NAMALWA (cell line): ENCODE measurements at places on chromosomes 3 and 15.
A peak's percentile ranks its signal among the peaks of the same experiment; 100 is the strongest.

GRCh38 chr3:133383175-133383574 is 16.7 kb upstream of the BFSP2 start:
- no peak for DNase-seq

DNA sequence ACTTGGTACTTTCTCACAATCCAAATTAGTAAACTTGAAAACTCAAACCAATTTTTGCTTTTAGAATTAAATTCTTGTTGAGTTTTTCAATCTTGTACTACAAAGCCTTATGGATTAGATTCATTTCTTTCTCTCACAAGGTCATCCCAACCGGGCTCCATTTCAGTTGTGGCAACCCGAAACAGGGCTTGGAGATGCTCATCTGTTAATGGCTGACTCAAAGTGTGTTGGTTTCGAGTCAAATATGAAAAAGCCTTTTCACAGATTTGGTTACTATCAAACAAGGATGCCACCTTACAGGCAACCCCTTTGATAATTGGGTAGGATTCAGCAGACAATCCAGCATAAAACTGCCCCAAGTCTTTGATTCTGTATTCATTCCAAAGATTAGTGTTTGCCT is 1.8 kb downstream of the EPM2AIP1 start:
- DNase-seq = peak; percentile 27

GRCh38 chr3:108300103-108300849 is 3.9 kb downstream of the HHLA2 start:
- DNase-seq = no peak

DNA sequence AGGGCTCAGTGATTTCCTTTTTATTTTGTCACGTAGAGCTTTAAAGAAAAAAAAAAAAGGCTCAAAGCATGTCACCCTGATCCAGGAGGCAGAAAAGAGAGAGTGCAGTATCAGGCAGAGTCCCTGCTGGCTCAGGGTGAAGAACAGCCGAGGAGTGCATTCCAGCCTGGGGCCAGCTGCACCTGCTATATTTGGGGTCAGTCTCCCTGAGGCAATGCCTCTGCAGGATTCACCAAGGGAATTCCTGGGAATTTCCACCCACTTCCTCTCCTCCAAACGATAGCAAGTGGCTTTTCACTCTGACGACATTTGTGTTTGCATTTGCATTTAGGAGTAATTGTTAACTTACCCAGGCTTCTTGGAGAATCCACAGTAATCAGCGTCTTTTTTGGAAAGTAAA is 202.9 kb upstream of the CTNNB1 start:
- no peak for DNase-seq

DNA sequence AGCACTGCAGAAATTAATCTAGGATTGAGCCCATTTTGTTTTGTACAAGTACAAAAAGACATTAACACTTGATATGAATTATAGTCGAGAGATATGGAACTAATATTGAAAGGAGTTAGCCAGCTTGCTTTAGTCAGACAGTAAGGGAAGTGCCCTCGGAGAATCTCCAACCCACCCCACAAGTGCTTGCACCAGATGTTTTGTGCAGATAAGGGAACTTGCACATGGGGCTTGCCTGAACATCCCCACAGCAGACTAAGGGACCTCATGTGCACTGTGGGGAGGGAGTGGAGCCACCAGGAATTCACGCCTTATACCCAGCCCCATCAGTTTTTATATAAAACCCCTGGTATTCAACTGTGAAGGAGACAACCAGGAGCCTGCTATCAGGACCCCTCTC is 122.3 kb downstream of the EFHB start:
- DNase-seq = no peak

DNA sequence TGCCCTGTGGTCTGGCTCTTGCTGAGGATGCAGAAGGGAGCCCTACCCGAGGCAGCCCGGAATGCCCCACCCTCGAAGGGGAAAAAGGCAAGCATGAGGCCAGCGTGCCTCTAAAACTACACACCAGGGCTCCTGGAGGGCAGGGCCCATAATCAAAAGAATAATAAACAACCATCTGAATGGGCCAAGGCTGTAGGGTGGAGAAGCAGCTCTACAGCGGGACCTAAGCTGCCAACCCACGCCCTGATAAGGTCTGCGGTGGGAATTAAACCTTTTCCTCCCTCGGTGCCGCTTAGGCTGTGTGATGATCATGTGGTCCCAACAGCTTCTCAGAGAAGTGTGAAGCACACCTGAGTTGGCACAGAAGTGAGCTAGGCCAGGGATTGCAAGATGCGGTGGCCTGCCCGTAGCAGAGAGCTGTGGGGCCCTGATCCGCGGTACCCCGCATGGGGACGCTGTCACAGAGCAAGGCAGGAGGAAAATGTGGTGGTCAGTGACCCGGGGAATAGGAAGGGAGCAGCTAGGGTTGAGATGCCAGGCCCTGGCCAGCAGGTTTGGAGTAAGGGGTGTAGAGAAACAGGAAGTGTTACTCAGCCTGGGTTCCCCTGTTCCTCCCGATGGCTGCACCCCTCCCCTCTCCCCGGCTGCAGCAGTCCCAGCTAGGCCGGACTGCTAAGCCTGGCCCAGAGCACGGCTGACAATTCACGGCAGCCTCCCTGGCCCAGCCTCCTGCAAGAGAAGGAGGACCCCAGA is 1.1 kb upstream of the C15orf62 start:
- peak; percentile 40 for DNase-seq

DNA sequence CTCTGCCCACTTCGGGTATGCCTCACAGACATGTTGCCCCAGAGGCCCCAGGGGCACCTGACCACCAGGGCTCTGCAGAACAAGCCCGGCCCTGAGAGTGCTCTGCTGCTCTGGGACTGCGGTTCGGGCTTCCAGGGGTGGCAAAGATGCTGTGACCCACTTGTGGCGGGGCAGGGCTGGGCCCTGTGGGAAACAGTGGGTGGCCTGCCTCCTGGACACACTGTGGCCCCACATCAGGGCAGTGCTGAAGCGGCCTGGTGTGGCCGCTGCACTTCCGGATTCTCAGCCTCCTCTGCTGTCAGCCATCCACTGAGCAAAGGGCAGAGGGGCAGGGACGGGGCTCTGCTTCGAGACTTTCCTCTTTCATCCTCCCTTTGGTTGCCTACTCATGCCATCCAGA is 26.5 kb upstream of the PLXND1 start:
- no peak for DNase-seq

DNA sequence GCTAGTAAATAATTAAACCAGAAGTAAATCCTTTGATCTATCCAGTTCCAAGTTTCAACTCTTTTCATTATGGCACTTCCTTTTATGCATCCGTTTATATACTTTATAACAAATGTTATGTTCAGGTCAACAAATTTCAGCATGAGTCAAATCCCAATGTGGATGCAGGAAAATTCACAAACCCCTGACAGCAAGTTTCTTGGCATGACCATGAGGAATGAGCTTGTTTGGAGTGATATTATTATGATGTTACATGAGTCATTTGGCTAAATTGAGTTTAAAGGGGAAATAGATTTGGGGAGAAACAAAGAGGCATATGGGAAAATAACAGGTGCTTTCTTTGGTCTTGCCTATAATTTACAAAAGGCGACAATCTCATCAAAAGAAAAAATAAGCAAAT is 32.1 kb upstream of the KCNMB2 start:
- no peak for DNase-seq

GRCh38 chr3:136728473-136728872 is 23.7 kb downstream of the STAG1 start:
- DNase-seq = no peak

DNA sequence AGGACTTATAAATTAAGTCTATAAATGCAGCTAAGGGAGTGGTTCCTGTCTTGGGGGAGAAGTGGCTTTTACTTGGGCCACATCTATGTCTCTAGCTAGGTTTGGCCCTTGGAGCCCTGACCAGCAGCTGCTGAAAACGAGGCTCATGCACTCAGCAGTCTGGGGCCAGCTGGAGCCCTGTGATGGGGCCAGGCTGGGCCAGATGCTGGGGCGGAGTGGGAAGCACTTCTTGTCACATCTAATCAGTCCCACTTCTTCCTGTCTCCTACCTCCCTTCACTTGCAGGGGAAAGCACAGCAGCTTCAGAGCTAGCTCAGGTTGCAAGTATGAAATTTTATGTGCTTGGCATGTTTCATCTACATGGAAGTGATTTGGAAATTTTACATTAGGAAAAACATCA is 209.9 kb upstream of the ROPN1 start:
- no peak for DNase-seq

DNA sequence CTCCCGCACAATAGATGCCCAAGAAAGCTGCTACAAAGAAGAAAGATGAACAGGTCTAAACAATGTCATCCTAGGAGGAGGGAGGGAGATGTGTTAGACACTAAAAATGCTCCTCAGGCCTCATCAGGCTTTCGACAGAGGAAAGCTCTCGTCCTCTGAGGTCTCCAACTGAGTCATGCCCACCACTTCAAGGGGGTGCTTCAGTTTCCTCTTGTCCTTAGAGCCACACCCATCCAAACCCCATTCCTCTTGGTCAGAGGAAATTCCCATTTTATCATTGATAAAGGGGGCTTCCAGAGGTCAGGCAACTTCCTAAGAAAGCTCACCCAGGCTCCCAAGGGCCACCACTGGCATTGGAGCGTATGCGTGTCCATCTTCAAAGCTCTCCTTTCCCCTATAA is 50.1 kb downstream of the HEG1 start:
- no peak for DNase-seq

DNA sequence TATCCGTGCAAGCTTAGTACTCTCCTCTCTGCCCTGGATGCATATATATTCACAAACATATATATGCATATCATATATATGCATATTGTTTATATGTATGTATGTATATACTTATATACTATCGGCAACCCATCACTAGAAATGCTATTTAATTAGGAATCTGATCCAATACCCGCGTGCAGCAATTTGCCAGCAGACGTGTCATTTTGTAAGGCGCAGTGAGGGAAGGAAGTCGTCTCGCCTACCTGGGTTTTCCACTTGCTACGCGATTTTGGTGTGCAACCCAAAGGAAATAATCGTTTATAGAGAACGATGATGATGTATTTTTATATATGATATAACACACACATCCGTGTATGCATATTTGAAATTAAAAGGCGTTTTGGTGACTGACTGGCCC is 5.6 kb upstream of the FEZF2 start:
- no peak for DNase-seq

GRCh38 chr3:57234613-57235575 is 7.4 kb downstream of the APPL1 start:
- peak; percentile 30 for DNase-seq

- no peak for DNase-seq
These were observed 2.7 kb upstream of the TMEM87A start for GRCh38 chr15:42275780-42276391.

- peak; percentile 72 for DNase-seq
These were observed 240.8 kb downstream of the NR1D2 start for GRCh38 chr3:24185738-24186384.

- DNase-seq = no peak
These were observed 14.9 kb upstream of the DPH6 start for GRCh38 chr15:35560870-35561269.

GRCh38 chr15:54289590-54290136 is 311.4 kb downstream of the UNC13C start:
- no peak for DNase-seq

- DNase-seq = no peak
These were observed 35.6 kb downstream of the LNP1 start for GRCh38 chr3:100436951-100437350.

DNA sequence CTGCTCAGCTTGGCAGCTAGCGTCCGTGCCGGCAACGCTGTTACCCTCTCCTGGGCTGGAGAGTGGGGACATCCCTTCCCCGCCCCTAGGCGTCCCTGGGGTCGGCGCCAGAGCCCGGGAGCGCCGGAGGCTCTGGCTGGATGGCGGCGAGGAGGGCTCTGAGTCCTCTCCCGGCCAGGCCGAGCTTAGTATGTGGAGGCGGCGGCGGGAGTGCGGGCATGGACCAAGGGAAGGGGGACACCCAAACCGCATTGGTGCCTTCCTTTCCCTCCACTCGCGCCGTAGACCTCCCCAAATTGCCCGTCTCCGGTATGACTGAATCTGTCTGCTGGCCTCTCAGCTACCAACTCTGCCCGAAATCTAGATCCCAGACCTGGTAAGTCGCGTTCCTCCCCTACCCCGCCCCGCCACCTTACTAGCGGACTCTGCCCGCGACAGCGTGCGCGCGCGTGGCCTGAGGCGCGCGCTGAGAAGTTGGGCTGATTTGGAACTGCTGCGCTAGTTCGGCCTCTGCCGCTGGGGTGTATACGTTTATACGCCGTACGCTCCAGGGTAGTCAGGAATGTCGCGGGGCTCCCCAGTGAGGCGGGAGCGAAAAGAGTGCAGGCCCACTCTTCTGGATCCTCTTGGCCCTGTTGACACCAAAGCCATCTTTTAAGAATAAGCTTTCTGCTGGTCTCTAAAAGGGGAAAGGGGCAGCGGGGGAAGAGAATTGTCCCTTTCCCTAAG is 12.2 kb downstream of the ZIC1 start:
- DNase-seq = no peak

DNA sequence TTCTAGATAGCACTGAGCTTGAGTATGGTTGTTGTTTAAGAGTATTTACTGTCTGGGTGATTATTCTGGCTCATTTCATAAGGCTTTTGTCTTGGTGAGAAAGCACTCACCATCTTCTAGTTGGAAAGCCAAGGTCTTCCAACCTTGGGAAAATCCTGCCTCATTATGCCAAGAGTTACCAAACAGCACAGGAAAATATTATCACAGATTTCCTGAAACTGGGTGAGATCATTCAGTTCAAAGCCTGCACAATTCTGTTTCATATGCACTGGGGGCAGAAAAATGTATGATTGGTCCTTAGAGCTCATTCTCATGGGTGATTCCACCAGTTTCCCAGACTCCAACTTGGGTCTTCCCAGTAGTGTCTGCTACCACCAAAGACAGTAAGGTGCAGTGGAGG is 291.8 kb downstream of the RORA start:
- DNase-seq = no peak

DNA sequence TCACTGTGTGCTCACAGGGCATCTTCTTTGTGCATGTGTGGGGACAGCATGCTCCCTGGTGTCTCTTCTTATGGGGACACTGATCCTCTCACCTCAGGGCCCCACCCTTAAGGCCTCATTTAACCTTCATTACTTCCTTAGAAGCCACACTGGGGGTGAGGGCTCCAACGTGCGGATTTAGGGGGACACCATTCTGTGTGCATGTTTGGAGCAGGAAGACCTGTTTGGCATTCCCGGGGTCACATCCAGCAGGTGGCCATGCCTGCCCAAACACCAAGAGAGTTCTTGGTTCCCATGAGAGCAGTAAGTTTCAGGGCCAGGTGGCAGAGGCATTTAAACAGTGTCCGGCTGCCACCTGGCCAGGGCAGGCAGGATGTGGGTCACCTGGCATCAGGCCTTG is 24.8 kb downstream of the PRR20G start:
- DNase-seq = no peak

DNA sequence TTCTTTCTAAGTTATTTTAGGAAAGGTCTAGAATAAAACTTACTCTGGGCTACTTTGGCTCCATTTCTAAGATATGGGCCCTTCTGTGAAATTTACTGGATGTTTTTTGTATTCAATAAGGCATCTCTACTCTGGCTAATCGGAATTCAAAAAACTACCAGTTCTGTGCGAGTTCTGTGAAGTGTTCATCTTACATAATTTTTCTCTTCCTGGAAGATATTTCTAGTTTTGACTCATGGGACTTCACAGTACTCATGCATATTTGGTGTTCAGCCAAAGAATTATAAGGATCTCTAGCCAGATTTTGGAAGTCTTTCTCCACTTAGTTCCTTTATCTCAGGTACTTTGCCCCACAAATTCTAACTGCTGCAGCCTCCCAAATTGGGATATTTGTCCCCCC is 46.4 kb upstream of the MBNL1 start:
- no peak for DNase-seq

GRCh38 chr15:52080031-52080430 is 32.5 kb downstream of the BCL2L10 start:
- DNase-seq = no peak

GRCh38 chr15:58715266-58715917 is 34.1 kb downstream of the ADAM10 start:
- DNase-seq = no peak

- DNase-seq = no peak
These were observed 34.0 kb downstream of the PCSK6 start for GRCh38 chr15:101455291-101456025.
